Neural crest cell (in vitro differentiated cells): ENCODE measurements at places on chromosomes 2 and 18.

- no peak for DNase-seq
Observed at GRCh38 chr2:144412709-144413108, 107.2 kb downstream of the ZEB2 start.

DNA sequence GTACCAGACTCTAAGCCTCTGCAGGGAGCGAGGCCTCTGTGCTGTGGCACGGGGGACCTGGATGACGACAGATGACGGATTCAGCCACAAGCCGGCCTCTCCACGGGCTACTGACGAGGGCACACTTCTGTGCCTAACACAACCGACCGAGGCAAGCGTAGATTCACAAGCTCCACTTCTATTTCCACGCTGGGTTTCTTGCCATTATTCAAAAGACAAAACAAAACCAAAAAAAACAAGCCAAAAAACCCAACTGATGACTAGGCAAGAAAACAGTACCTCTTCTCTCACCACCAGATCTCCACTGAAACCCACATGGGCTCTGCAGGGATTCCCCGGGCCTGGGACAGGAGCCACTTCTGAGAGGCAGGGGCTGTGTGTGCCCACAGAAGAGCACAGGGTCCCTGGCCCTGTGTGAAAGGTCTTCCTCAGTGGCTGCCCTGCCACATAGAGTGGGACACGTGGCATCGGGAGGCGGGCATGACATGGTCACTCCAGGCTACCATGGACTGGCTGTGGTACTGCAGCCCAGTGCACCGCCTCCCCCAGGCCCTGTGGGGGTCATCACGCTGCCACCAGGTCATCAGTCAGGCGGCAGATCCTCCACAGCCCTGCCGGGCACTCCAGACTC, 254.7 kb downstream of the HDAC4 start:
- no peak for DNase-seq

- DNase-seq: no peak
Observed at GRCh38 chr18:54950221-54950620, 9.0 kb downstream of the CCDC68 start.

- DNase-seq: no peak
Observed at GRCh38 chr2:239881031-239881471, 144.1 kb downstream of the NDUFA10 start.

- DNase-seq: no peak
Observed at GRCh38 chr2:11777066-11777782, 30.8 kb downstream of the LPIN1 start.

- no peak for DNase-seq
Observed at GRCh38 chr2:177275040-177275742, 10.7 kb upstream of the NFE2L2 start.

DNA sequence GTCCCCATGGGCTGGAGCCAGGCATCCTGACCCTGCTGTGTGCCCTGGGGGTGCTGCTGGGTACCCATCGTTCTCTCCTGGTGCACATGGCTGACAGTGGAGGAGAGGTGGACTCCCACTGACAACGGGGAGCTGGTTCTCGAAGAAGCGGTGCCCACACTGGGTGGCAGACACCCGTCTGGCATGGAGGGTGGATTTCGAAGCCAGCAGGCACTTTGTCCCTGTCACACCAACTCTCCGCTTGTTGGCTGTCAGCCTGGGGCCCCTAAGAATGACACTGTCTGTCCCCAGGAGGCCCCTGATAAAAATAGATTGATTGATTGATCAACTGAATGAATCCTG, 55.4 kb downstream of the RTP5 start:
- DNase-seq: no peak

- DNase-seq: no peak
Observed at GRCh38 chr2:113116100-113116958, 11.1 kb upstream of the IL1RN start.

DNA sequence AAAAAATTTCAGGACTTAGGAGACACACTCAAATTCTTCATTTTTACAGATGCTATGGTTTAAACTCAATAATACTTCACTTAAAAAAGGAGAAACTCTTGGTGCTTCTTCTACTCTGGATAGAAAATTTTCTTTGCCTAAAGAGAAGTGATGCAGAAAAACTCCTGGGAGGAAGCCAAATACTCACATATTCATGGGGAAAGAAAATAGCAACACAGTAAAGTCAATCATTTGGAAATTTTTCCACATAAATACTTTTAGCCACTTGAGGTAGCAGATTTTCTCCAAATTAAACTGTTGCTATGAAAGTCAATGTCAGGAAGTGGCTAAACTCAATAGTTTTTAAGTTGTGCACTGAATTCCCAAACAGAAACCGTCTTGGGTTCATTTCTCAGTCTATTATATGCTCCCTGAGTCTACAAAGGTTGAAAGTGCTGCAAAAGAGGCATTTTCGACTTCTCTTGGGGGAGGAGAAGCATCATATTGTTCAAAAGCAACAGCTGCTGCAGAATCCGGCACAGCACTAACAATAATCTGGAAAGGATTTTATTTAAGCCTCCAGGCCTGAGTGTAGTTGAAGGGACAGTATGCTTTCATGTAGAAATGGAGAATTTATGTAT, 81.1 kb downstream of the UPP2 start:
- DNase-seq: no peak

GRCh38 chr2:190930411-190930810, 49.8 kb downstream of the GLS start:
- no peak for DNase-seq

- no peak for DNase-seq
Observed at GRCh38 chr2:12934146-12934756, 217.5 kb downstream of the TRIB2 start.

GRCh38 chr2:139492131-139492680, 712.0 kb upstream of the NXPH2 start:
- no peak for DNase-seq

DNA sequence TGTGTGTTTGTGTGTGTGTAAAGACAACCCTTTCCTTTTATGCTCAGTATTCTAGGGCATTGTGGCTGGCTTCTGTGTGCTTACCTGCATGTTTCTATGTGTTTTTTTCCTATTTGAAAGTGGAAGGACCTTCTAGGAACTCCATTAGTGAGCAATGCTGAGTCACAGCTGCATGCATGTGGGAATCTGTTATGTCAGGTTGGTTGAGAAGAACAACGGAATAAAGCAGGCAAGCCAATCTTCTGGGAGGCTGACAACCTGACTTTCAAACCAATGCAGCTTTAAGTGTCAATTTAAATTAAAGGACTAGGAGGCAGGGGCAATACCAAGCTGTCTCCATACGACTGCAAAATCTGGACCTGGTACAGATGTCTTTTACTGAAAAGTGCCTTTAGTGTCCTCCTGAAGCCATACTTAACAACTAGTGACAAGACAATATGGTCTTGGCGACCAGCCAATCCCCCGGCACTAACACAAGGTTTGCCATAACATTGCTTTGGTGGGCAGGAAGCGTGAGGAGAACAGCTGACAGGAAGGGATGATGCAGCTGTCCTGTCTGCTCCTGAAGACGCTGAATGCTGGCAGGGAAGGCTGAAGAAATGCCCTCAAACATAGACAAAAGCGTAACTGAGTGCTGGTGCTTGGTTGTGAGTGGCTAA, 514.7 kb upstream of the CDH7 start:
- no peak for DNase-seq

- no peak for DNase-seq
Observed at GRCh38 chr2:240918258-240919091, 12.3 kb downstream of the CROCC2 start.

GRCh38 chr2:100993294-100993693, 8.8 kb upstream of the RPL31 start:
- DNase-seq: no peak

DNA sequence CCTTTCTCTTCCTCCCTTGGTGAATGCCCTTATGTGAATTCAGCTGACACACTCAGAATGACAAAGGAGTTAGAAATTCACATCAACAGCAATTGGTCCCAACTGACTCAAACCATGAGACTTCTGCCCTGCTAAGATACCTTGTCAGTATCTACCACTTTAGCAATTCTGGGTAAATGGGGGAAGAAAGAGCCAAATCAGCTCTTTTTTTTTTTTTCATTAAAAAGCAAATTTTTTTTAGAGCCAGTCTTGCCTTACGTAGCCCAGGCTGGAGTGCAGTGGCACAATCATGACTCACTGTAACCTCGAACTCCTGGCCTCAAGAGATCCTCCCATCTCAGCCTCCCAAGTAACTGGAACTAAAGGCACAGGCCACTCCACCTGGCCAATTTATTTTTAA, 1.7 kb upstream of the PPP4R1 start:
- no peak for DNase-seq

DNA sequence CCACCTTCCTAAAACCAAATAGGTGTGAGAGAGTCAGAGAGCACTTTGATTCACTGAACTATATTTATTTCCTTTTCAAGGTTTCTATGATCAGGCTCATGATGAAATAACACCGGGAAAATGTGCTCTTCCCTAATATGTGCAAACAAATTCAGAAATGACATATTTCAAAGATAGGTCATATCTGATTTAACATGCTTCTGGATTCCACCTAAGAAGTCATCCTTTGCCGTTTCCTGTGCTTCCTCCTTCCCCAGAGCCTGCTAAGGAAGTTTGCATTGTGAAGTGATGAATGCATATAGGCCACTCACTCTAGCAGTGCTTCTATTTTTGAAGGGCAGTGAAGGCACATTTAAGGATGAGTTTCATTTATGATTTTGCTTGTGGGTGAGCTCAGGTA, 327.6 kb downstream of the TDRD15 start:
- DNase-seq: no peak

DNA sequence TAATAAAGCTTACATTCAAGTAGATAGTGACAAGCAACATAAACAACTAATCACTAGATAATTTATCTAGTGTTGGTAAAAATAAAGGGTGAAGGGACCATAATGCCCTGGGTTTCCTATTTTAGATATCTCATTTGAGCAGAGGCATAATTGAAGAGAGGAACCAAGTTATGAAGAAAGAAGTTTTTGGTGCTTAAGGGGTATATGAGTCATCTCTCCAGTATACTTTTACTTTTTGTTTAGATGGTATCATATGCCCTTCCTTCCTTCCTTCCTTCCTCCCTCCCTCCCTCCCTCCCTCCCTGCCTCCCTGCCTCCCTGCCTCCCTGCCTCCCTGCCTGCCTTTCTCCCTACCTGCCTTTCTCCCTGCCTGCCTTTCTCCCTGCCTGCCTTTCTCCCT, 1053.5 kb upstream of the CELF4 start:
- no peak for DNase-seq
